ENCODE measurements at places on chromosomes 4 and X.
A peak's percentile ranks its signal among the peaks of the same experiment; 100 is the strongest.

- DNase-seq = peak; percentile 12
Observed at GRCh38 chr4:138035781-138036258, 206.3 kb downstream of the SLC7A11 start.

GRCh38 chr4:70589785-70590184 is 2.3 kb upstream of the AMBN start:
- no peak for DNase-seq

- no peak for DNase-seq
Observed at GRCh38 chrX:599837-600715, 30.5 kb upstream of the SHOX start.

- DNase-seq = no peak
Observed at GRCh38 chr4:9996319-9997110, 24.8 kb downstream of the SLC2A9 start.

DNA sequence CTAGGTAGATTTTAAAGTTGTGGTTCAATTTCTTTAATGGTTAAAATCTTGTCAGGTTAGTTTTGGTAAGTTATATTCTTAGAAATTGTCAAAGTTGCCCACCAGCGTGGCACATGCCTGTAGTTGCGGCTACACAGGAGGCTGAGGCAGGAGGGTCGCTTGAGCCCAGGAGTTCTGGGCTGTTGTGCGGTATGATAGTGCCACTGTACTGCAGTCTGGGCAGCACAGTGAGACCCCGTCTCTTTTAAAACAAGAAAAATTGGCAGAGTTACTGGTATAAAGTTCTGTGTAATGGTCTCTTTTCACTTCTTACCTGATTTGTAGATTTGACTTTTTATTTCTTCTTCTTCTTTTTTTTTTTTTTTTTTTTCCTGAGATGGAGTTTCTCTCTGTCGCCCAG is 64.4 kb downstream of the FAM193A start:
- no peak for DNase-seq

All from GF-D8 (cell line).